ENCODE measurements at places on chromosomes 5 and 9. TPM values are rescaled to one million over a fixed set of nuclear protein-coding genes. Genes with fewer than 3 reads are reported as not detected.

- no peak for DNase-seq
These were observed 51.4 kb downstream of the AP3B1 start for GRCh38 chr5:78243091-78243490.

FBP2 gene
- polyA plus RNA-seq, result not detected

DNA sequence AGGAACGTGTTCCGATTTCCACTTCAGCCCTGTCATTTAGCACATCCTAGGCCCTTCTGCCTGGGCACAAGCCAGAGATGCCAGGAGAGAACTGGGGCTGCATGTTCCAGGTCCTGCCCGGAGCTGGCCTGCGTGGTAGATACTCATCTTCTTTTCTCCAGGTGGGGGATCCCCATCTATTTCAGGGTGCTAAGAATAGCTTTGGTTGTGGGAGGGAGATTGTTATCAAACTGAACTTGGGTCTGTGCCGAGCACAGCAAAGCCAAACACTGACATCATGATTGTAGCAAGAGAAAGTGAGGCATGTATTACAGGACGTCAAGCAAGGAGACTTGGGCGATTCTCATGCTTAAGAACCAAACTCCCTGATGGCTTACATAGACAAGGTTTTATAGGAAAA lies 18.2 kb downstream of the C9orf153 start:
- DNase-seq, result no peak

DNA sequence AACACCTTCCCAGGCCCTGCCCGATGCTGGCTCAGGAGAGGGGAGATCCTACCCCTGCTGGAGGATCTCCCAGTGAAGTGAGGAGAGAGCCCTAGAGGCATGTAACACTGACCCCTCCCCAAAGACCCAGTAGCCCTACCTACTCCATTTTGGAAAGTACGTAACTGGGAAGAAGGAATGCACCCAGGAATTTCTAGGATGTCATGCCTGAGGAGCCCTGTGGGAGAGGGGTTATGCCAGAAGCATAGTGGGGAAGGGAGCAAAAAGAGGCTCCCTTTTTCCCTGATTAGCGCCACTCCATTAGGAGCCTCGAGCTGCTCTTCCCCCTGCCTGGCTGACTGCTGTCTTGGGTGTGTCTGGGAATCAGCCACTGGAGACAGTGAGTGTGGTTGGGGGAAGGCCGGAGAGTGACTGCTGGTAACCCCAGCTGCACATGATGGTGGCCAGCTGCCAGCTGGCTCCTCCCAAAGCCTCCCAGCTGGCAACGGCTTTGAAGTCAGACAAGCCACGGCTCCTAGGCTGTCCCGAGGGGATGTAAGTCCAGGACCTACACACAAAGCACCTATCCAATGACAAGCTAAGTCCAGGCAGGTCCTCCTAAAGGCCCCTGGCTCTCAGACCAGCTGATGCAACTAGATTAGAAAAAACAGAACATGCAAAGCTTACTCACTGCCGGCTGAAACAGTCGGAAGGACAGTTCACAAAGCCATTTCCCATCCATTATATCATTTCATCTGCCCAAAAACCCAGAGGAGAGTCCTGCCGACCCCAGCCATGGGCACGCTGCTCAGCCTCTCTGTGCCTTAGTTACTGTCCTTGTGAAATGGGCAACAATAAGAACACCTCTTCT lies 136.5 kb upstream of the ABCA1 start:
- peak; percentile 53 for DNase-seq

DNA sequence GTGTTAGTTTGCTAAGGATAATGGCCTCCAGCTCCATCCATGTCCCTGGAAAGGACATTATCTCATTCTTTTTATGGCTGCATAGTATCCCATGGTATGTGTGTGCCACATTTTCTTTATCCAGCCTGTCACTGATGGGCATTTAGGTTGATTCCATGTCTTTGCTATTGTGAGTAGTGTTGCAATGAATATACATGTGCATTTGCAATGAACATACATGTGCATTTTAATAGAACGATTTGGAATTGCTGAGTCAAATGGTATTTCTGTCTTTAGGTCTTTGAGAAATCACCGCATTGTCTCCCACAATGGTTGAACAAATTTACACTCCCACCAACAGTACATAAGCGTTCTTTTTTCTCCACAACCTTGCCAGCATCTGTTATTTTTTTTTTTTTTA lies 37.7 kb downstream of the DRD1 start:
- DNase-seq, result no peak

DNA sequence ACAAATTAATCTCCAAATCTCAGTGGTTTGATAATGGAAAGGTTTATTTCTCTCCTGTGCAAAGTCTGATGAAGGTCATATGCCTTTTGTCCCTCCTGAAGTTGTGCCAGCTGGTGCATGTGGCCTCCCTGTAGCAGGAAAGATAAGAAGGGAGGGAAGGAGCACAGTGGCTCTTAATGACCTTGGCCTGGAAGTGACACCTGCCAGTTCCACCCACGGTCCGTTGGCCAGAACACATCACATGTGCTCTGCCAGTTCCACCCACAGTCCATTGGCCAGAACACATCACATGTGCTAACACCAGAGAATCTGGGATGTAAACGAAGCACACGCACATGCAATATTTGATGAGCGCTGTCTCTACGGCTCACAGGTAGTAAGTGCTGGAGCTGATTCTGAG lies 130.9 kb downstream of the DOCK2 start:
- no peak for DNase-seq

- DNase-seq, result peak; percentile 56
These were observed 136.6 kb upstream of the TNC start for GRCh38 chr9:115254287-115255180.

DNA sequence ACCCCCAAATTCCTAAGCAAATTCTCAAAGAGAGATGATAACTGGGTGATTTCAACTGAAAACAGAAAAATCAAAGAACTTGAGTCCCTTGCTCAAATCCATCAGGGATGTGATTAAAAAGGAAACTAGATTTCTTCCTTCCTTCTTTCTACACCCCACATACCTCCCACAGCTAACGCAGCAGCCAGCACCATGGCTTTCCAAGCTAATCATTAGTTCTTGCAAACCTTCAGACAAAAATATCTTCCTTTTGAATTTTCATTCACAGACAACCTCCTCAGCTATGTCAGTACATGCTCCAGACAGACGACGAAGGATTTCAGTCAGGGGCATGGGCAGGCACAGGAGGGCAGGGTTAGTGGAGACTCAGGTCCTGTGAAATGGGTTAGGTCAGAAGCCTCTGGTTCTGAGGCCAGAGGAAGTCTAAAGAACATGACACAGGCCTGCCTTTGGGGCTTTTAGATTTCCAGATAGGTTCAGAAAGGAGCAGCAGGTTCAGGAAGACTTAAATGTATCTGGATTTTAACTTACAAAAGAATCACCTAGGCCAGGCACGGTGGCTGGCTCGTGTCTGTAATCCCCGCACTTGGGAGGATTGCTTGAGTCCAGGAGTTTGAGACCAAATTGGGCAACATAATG lies 173.7 kb upstream of the NFIB start:
- DNase-seq, result no peak

DNA sequence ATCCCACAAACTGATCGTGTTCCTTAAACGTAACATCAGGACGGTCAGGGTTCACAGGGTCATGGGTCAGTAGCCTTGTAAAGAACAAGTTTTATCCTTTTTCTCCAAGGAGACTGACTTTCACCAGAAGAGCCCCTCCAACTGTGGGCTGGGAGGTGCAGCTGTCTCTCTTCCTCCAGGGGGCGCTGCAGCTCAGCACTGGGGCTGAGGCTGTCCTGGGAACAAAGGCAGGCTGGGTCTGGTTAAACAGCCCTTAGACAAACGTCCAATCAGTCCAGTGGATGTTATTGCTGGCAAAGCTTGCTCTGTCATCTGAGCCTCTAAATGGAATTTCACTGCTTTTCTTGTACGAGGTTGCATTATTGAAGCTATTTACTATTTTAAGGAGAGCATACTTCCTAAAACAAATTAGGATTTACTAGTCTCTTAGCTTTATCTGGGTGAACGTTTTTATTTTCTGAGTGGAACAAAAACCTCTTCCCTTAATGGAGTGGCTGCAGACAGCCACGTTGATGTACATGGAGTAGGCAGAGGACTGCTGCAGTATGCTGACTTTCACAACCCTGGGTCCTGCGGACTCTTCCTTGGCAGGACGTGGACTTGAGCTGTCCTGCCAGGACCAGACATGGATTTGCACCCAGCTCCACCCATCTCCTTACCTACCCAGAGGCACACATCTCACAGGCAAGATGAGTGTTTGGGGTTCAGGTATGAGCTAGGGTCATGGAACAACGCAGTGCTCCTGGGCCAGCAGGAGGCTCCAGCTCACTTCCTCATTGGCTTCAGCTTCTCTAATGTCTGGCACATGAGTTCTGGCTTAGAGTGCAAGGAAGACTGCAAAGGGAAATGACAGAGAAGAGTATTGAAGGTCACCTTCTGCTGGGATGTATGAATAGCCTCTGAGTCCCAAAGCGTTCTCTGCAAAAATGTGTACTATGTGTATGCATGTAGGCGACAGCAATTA lies 7.8 kb downstream of the EXOSC2 start:
- DNase-seq, result peak; percentile 58

FAM219A gene
- polyA plus RNA-seq, result 13.2 TPM

ASS1 gene
- polyA plus RNA-seq, result 115 TPM

- no peak for DNase-seq
These were observed 36.9 kb upstream of the RXRA start for GRCh38 chr9:134289241-134289875.

GRCh38 chr9:98323831-98324135 lies 68.3 kb upstream of the TBC1D2 start:
- no peak for DNase-seq

PRLR gene
- polyA plus RNA-seq, result 1.5 TPM

FAM81B gene
- polyA plus RNA-seq, result 3.7 TPM

DNA sequence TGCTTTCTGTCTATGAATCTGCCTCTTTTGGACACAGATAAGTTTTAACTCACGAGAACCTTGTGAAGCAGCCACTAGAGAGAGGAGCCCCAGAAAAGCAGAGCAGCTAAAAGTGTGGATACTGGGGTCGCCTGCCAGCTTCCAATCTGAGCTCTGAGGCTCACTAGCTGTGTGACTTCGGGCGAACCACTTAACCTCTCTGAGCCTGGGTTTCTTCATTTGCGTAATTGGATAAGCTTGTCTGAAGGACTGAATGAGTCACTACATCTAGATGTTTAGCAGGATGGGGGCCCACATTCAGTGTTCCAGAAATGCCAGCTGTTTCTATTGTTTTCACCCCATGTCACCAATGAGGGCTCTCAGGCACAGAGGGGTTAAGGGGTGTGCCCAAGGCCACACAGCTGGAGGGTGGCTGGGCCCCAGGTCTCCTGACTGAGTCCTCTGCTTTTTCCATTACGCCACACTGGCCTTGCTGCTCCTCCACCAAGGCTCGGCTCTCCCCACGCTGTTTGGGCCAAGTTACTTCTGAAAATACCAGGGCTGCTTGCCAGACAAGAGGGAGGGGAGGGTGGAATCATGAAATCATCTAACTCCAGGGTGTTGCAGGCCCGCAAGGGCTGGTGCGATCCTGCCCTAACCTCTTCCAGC lies 36.2 kb downstream of the SH3PXD2B start:
- DNase-seq, result peak; percentile 56

DNA sequence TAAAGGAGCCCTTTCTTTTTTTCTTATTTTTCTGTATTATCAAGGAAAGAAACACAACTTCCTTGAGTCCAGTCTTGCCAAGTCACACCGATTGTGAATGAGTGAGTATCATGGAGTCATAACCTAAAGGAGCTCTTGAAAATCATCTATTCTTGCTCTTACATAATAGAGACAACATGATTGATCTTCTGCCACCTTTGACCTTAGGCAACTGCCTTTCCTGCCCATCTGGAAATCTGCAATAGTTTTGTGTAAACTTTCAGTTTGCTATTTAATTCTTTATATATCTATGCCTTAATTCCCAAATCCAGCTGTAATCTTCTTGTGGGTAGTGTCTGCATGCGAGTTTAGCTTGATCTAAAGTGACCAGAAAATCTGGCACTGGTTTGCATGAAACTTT lies 149.9 kb upstream of the FST start:
- DNase-seq, result no peak

IL31RA gene
- 0.14 TPM for polyA plus RNA-seq

DNA sequence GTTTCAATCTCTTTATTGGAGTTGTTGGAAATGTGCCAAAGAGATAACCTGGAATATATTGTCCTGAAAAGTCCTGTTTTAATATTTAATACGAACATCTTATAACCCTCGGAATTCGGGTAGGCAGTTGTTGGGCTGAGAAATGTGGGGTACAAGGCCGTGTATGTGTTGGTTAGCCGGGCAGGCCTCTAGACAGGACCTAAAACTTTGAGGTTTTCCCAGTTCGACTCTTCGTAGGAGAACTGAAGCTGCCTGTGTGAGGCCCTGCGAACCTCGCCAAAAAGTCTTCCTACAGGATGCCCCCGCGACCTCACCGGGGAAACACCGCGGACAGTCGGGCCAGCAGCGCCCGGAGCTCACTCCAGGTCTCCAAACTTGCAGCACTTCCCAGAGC lies 583 bp upstream of the TJP2 start:
- DNase-seq, result no peak

OR1J2 gene
- not detected for polyA plus RNA-seq

MRPL50 gene
- polyA plus RNA-seq, result 18.0 TPM

LIFR gene
- 76.3 TPM for polyA plus RNA-seq

DNA sequence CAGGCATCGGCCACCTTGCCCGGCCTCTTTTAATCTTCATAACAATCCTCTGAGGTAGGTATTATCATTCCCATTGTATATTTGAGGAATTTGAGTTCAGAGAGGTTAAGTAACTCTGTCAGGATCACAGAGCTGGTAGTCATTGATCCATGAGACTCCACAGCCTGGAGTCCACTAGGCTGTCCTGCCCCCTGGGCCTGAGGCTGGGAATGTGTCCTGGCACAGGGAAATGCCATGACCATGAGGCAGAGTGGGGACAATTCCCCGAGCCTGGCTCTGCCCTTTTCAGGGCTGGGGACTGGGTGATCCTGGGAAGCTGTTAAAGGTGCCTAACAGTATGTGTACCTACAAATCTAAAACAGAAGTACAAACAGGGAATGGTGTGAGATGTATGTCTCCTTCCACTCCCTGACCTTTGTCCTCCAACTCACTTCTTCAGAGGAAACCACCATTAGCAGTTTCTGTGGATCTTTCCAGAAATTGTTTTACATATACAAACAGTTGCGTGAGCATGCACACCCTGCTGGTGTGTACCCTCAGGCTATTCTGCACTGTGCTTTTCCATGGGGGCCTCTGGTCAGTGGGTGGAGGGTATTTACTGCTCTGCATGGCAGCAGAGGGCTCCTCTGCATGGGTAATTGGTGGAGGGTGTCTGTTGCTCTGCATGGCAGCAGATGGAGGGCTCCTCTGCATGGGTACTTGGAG lies 53.8 kb downstream of the NDST1 start:
- no peak for DNase-seq

TXNDC8 gene
- polyA plus RNA-seq, result not detected

- DNase-seq, result no peak
These were observed 19.6 kb upstream of the CNOT6 start for GRCh38 chr5:180474569-180474968.

TOR4A gene
- 5.8 TPM for polyA plus RNA-seq

GTF2H2C gene
- polyA plus RNA-seq, result 48.5 TPM

- no peak for DNase-seq
These were observed 50.7 kb downstream of the P4HA2 start for GRCh38 chr5:132176987-132177386.

BARX1 gene
- polyA plus RNA-seq, result 0.24 TPM

SLC34A1 gene
- 223 TPM for polyA plus RNA-seq

SNCB gene
- polyA plus RNA-seq, result not detected

- peak; percentile 39 for DNase-seq
These were observed 586.4 kb downstream of the TLE4 start for GRCh38 chr9:80158131-80158530.

LSM11 gene
- 8.0 TPM for polyA plus RNA-seq

All from left renal pelvis (tissue), 4 donors.